ENCODE measurements at places on chromosomes 16 and 17.

- no peak for DNase-seq
Measured at GRCh38 chr17:4195306-4195705, 52.3 kb downstream of the CYB5D2 start.

DNA sequence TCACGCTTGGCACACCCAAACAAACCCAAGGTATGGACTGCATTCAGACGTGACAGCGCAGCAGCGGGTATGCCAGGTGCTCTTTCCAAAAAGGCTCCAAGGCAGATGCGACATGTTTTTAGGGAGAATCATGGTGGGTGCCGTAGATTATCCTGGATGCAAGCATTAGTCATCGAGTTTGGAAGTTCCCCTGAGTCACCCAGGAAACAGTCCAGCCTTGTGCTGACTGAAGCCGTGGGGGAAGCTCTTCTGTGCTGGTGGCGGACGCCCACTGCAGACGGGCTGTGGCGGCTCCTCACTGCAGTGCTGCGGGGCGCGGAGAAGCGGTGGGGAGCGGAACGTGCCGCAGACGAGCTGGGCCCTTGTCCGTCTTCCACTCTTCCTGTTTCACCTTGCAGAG lies 13.9 kb downstream of the JPT2 start:
- DNase-seq: no peak

DNA sequence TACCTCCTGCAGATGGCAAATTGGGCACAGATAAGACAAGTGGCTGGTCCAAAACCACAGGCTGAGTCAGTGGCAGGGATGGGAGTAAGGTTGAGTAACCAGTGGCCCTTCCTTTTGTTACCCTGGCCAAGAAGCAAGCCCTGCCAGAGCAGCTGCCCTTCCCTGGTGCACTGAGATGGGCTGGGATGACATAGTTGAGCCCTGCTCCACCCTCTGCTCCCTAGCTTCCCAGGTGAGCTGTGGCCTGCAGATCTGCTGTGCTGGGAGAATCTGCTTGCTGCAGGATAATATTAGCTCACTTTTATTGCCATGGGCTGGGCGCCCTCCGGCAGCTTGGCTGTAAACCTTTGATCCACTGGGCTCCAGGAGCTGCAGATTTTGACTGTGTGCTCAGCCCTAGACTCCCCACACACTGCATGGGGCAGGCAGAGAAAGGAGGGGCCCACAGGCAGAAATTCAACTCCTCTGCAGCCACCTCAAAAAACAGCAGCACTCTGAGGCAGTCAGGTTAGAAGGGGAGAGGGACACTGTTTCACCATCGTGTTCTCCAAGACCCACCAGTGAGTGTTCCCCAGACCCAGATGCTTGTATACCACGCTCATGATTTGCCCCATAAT lies 101.8 kb downstream of the CBLN1 start:
- no peak for DNase-seq

DNA sequence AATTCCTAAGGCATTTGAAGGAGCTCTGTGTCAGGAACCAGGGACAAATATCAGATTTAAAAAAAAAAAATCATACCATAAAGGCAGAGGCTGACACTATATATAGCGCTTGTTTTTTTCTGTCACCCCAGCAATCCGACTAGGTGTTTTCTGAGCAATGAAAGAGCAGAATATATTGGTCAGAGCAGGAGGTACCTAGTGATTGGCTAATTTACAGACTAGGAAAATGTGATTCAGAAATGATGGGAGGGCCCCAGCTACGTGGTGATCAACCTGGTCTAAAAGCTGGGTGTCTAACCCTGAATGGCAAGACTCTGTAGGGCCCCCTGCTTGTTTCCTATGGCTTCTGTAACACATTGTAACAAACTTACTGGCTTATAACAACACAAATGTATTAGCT lies 195.5 kb upstream of the XYLT1 start:
- no peak for DNase-seq

DNA sequence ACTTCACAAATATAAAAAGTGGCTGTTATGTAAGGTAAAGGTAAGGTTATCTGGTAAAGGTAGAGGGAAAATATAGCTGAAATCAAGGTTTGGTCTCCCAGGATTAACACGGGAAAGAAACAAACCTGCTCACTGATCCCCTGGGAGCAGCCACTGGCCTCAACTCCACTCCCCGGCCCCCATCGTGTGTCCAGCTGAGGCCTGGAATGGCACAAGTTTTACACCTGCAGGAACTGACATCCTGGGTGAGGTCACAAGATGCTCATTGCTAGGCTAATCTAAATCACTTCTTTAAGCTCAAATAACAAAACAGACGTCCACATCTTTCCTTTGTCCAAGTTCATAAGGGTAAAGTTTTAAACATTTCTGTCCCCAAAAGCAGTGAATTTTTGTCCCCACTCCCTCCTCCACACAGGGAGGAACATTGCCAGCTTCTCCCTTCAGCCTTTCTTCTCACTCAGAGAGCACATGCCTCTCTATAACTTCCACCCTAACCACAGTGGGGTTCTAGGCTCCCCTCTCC lies 46.3 kb downstream of the ERN1 start:
- DNase-seq: no peak

GRCh38 chr17:37405955-37406634 lies 541 bp downstream of the ACACA start:
- no peak for DNase-seq

DNA sequence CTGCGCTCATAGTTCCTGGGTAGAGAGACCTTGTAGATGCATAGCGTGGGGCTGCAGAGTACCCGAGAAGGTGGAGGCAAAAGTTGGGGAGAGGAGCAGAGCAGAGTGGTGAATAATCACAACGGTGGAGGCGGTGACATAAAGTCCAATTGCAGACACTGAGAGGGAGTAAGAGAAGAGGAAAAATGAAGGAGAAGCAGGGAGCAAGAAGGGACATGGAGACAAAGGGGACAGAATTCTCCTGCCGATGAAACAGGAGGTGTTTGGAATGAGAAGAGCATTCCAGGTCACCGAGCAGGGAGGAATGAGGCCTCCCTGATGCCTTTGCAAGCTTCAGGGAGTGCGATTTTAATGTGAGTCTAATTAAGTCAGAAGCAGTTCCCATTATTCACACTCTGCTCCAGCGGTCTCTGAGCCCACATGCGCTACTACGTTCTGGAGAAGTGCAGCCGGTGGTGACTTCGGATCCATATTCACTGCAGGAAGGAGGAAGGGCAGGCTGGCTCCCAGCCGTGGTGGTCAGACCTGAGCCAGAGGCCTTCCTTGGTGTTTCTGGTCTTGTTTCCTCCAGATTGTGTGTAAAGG lies 108.0 kb upstream of the DNAH9 start:
- no peak for DNase-seq

- no peak for DNase-seq
Measured at GRCh38 chr17:83010206-83011200, 68.9 kb upstream of the METRNL start.

DNA sequence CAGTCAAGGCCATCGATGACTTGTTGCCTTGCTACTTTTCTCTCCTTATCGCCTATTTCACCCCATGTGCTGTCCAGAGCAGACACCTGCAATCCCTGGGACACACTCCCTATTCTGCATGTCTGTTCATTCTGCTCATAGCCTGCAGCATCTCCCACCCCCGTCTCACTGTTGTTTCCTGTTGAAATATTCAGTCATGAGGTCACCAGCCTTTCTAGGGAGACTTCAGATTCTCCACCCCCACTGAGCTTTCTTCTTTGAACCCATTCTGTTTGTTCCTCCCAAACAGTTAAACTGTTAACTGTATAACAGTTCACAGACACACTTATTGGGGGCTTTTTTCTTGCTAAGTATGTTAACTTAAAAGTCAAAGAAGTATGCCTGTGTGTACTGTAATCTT lies 94.4 kb downstream of the AATF start:
- DNase-seq: no peak

DNA sequence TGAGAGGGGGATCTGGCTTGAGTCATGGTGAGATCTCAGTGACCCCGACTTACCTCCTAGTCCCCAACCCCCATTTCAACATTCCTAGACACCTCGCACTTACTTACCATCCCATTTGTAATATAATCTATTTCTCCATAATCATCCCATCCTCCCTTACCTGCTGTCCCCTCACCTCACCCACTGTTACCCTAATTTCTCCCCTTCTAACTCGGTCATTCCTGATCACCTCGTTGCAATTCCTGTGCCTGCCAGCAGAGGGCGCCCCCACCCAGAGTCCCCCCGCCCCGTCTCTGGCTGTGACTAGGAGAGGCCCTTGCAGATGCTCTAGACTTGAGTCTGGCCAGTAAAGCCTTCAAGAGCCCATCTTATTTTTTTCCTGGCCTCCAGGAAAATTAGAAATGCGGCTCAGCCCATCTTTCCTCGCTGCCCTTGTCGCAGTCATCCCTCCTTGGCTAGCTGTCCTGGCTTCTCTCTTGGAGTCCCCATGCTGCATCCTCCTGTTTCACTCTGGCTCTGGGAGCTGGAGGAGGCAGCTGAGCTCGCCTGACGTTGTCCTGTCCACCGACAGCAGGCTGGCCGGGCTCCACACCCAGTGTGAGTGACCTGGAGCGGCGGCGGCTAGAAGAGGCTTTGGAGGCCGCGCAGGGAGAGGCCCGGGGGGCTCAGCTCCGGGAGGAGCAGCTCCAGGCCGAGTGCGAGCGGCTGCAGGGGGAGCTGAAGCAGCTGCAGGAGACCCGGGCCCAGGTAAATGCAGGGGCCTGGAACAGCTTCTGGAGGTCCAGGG lies 5.0 kb downstream of the TBKBP1 start:
- DNase-seq: peak; percentile 91

DNA sequence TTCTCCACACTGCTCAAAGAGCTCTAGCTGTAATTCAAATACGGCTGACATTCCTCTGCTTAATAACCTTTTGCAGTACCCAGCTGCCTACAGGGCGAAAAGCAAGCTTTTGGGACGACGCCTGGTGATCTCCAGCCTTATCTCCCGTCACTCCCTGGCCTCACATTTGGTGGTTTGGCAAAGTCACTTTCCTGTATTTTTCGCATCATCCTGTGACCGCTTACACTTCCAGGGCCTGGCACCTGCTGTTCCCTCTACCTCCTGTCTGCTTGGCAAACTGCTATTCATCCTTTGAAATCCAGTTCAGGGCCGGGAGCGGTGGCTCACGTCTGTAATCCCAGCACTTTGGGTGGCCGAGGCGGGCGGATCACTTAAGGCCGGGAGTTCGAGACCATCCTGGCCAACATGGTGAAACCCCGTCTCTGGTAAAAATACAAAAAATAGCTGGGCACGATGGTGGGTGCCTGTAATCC lies 2.7 kb upstream of the BHLHA9 start:
- DNase-seq: no peak

- DNase-seq: no peak
Measured at GRCh38 chr16:57003439-57004386, 14.4 kb downstream of the NLRC5 start.

DNA sequence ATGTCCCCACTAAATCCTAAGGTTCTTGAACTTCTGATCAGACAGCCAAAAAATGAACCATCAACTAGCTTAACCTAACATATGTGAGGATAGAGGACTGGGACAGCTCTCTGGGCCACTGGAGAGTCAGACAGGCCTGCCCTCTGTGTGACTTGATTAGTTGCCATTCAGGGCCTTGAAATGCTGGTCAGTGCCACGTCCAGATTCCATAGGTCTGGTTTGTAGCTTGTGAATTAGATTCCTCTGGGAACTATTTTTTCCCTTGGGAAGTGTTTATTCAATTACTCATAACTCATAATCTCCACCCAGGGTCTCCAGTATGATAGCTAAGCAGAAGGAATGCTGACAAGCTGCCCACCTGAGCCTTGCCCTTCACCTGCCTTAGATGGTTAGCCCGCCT lies 48.2 kb downstream of the IGF2BP1 start:
- DNase-seq: no peak

DNA sequence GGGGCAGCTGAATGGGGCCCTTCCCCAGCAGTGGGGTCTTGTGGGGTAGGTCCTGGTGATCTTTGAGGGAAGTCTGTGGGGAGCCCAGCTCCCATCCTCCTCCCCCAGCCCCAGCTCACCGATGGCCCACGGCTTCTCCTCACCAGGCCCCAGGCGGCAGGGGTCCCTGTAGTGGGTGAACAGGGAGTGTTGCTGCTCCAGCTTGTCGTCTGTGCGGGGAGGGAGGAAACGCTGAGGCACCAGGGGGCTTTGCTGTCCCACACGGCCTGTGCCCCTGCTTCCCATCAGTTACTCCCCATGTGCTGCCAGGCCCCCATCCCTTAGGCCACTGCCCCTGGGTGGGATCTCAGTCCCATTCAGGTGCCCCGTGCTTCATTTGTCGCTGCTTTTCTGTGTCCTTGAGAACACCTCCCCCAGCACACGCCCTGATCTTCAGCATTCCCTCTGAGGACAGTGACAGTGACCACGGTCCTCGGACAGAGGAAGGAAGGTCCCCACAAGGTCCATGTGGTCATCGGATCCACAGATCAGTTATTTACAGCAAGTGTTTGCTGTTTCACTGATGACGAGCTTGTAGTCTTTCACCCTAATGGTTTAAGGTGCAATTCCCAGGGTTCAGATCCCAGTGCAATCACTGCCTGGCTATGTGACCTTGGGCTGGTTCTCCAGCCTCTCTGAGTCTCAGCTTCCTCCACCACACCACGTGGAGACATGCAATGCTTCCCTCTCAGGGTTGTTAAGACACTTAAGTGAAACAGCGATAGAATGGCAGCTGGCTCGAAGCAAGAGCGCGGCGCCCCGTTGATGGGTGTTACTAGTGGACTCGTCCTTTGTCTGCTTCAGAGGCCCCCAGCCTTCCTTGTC lies 53.1 kb downstream of the PRMT7 start:
- DNase-seq: no peak

- no peak for DNase-seq
Measured at GRCh38 chr17:76075364-76076145, 974 bp downstream of the GALR2 start.

DNA sequence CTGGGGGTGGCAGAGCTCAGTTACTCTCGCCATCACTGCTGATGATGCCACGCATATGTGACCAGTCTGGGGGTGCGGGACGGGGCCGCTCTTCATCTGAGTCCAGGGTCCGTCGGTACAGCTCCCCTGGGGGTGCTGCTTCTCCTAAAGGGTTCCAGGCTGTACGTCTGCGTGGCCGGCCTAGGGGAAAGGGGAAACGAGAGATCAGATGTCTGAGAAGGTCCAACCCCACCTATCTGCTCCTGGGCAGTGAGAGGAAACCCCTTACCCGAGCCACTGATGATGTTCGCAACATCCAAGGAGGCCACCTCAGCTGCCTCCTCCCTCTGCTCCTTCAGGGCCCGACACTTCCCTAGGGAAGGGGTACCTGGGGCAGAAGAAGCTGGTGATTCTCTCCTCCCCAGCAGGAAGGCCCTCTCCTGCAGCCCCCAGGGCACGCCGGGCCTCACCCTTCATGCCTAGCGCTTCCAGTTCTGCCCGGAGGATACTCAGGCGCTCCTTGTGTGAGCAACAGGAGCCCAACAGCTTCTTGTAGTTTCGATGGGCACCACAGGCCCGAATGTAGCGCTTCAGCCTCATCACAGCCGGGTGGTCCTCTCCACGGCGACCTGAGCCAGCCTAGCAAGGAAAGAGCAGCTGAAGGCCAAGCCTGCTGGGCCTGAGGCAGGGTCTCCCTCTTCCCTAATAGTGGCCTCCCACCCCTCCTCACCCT lies 2.1 kb downstream of the HIRIP3 start:
- no peak for DNase-seq

DNA sequence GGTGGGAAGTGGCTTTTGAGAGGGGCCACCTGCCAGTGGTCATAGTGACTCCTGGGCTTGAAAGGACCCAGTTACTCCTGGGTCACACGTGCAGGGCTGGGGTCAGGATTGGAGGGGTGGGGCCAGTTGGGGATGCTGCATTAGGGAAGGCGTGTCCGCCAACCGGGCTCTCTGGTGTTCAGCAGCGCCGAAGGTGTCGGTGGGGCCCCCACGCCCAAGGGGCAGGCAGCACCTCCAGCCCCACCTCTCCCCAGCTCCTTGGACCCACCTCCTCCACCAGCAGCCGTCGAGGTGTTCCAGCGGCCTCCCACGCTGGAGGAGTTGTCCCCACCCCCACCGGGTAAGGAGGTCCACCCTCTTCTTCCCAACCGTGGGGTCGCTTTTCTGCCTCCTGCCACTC lies 9.5 kb downstream of the ABI3 start:
- DNase-seq: no peak

Data from GM10248 (cell line).